Stimulated activated CD4-positive, alpha-beta T cell treated with anti-CD3 and anti-CD28 coated beads, Interleukin-2, amount 100 ng/mL, for 24 hours (primary cell): ENCODE measurements at places on chromosomes 11 and 22.

DNA sequence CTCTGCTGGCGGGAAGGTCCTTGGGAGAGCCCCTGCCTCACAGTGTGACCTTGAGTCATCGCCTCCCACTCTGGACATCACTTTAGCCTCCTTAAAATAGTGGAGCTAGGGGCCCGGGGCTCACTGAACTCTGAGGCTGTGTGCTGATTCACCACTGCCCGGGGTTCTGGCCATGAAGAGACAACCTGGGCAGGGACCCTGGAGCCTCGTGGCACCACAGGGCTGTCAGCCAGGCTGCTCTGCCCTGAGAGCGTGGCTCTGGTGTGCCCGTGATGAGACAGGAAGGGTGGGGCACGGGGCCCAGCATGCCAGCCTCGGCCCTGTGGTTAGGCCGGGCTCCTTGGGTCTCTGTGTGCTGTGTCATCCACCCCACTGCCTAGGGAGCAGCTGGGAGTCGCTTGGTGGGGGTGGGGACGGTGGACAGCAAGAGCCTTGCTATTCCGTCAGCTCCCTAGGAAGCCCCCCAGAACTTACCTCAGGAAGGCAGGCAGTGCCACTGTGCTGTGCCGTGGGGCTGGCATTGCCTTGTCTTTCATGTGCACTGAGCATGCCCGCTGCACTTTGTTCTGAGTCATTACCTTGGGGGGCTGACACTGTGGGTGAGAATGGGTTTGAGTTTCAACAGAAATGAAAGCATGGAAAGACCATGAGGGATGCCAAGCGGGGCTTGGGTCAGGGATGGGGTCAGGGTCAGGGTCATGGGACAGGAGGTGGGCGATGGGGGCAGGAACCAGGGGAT lies 31.7 kb downstream of the TPCN2 start:
- peak; percentile 26 for DNase-seq

DNA sequence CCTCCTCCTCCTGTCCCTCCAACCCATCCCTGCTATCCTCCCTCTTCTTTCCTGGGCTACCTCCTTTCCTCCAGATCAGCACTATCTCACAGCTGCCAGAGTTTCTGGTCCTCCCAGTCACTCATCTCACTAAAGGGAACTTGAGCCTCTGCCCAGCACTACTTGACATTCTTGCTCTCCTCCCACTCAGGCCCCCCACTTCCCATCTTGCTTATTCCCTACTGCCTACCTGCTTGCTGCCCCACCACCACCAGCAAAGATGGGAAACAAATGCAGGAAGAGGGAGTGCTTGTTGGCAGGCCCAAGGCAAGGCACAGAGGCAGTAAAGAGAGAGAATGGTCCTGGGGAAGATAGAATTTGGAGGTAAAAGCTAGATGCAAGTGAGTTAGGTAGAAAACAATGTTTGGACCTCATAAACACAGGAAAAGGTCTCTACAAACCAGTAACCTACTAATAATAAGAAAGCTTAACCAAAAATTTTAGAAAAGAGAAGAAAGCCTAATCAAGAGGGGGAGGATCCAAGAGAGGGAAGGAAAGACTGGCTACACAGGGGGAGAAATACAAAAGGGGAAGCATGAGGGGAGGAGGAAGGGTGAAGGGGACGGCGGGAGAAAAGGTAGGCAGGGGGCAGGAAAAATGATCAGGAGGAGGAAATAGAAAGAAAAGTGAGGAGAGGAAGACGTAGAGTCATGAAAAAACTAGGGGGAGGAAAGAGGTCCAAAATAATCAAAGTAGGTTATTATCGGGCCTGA lies 63.6 kb downstream of the PAK1 start:
- no peak for DNase-seq

GRCh38 chr11:132471466-132471865 lies 1060.8 kb downstream of the OPCML start:
- no peak for DNase-seq

- no peak for DNase-seq
Measured at GRCh38 chr11:62400281-62400680, 18.6 kb upstream of the SCGB1A1 start.

- no peak for DNase-seq
Measured at GRCh38 chr22:46405901-46406300, 70.4 kb downstream of the TRMU start.

- DNase-seq = no peak
Measured at GRCh38 chr11:47724041-47724729, 9.0 kb upstream of the AGBL2 start.

DNA sequence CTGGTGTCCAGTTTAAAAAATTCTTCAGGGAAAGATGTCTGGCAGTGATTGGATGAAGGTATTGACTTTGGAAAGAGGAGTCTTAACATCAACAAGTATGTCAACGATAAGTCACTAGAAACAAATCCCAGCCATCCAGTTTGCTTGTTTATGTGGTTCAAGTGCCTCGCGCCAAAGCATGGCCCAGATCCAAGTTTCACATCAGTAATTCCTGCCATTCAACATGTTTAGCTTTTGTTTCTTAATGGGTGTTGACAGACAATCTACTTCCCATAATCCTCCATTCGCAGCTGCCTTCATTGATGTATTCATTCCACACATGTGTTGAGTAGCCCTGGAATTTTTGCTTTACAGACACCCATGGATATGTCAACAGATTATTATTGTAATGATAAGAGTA lies 77.8 kb downstream of the UBASH3B start:
- no peak for DNase-seq

- DNase-seq = no peak
Measured at GRCh38 chr11:105399511-105399910, 210.4 kb upstream of the GRIA4 start.

DNA sequence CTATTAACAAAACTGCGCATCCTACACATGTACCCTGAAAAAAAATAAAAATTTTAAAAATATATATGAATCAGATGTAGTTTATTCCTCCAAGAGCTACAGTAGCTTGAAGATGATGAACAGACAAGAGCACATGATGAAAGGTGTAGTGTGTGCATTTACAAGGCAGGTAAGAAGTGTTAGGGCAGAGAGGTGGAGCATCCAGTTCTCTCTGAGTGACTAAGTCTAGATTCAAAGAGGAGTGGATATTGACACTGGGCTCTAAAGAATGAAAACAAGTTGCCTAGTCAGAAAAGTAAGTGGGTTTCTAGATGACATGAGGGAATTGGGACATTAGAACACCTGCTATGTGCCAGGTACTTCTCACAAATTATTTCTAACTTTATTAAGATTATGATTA lies 76.0 kb upstream of the CARD18 start:
- DNase-seq = no peak

DNA sequence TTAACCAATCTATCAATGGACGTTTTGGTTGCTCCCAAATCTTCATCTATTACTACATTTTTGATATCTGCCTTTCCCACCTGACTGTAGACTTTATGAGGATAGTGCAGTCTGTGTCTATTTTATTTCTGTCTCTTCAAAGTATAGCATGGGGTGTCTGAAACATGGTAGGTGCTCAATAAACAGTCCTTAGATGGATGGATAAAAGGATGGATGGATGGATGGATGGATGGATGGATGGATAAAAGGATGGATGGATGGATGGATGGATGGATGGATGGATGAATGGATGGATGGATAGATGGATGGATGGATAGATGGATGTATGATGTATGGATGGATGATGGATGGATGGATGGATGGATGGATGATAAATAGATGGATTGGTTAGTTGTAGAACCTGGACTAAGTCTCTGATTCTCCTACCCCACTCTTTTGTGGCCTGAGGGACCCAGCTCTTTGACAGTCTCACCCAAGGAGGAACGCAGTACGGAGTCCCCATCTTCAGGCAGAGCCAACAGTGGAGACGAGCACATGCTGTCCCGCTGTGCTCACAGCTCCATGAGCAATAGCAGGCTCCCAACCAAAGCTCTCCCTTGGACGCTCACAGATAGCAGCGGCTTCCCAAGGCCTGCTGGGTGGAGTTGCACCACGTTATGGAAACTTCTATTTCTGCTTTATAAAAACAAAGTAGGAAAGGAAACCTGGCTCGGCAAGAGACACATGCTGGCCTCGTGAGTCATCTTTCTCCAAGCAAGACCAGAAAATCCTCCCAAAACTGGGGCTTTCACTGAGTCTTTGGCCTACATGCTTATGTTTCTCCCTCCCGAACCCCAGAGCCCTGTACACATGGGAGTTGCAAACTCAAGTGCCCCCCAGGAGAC lies 448.0 kb downstream of the MIAT start:
- no peak for DNase-seq

DNA sequence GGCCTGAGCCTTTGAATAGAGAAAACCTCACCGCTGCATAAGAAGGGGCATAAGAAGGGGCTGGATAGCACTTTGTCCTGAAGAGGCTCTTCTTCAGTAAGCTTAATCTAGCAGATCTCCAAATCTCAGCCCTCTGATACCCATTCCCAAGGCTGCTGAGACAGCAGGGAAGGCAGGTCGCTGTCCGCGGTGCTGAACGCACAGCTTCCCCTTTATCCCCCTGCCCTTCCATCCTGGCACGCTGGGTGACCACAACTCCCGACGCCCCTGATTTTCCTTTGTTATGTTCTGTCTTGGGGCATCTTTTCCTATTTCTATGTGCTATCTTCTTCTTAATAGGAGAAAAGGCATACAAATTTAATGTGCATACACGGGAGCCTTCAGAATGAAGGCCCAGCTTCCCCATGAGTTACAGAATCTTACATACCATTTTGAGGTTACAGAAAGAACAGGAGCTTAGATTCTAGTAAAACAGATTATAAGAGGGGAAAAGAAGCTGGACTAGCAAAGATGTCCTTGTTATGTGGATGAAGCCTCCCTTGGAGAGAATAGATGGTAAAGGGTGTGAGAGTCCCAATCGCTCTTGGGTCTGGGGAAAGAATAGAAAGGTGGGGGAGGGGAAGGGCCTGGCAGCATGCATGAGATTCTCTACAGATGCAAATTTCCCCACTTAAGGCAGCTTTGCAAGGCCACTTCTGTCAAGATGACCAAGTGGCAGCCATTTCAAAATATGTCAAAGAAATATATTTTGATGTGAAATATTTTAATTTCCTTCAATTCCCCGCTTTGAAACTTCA lies 5.7 kb upstream of the SULT4A1 start:
- DNase-seq = peak; percentile 33

- no peak for DNase-seq
Measured at GRCh38 chr22:25939384-25939783, 197.4 kb downstream of the MYO18B start.
